A673 (cell line): ENCODE measurements at places on chromosomes 7 and 10.

DNA sequence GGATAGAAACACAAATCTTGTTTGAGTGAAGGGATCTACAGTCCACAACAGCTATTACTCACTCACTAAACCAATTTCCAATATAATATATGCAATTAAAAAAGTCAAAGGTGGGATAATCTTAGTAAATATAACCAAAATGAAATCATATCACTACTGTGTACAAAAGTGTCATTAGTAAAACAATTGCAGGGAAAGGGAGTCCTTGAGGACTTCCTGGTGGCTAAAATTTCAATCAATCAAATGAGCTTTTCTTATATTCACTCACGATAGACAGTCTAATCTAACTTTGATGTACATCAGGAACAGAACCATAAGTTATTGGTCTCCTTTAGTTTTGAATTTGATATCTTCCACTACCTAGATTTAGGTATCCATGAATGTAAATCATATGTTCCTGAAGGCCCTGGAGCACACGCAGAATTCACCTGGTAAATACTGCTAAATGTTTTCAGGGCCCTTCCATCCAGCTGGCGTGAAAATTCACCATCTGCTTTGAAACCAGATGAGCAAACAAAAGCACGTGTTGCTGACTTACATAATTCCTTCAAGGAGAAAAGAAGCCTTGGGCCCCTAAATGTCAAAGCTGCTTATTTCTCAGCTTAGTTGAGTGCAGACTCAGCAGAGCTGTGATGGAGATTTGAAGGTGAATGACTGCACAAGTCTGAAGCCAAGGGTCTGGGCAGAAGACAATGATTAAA is 159.3 kb upstream of the TMEM196 start:
- no peak for DNase-seq

- peak; percentile 41 for DNase-seq
Observed at GRCh38 chr10:43121444-43121843, 16.8 kb upstream of the CSGALNACT2 start.

DNA sequence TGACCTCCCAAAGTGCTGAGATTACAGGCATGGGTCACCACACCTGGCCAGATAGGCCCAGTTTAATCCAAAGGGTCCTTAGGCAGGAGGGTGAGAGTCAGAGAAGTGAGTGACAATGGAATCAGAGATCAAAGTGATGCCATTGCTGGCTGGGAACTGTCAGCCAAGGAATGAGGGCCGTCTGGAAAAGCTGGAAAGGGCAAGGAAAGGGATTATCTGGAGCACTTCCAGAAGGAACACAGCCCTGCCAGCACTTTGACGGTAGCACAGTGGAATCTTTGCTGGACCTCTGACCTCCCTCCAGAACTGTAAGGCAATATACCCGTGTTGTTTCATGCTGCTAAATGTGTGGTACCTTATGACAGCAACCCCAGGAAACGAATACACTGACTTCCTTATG is 11.3 kb upstream of the TAS2R40 start:
- no peak for DNase-seq

GRCh38 chr10:13712476-13712836 is 125.7 kb downstream of the PRPF18 start:
- no peak for DNase-seq

DNA sequence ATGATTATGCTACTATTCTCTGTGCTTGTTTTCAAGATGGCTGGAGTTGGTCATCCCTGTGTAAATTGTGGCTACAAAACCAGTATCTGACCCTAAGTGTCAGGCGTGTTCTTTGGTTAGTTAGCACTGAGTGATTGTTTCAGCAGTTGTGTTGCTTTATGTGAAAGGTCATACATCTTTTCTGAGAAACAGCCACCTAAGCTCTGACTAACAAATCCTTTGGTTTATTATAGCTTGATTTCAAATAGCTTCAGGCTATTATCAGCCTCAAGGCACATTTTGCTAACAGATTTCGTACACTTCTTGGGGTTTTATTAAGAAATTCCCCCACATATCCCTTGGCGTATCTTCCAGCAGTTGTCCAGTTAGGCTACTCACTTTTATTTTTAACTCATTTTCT is 4.8 kb upstream of the ADRB1 start:
- DNase-seq: no peak

DNA sequence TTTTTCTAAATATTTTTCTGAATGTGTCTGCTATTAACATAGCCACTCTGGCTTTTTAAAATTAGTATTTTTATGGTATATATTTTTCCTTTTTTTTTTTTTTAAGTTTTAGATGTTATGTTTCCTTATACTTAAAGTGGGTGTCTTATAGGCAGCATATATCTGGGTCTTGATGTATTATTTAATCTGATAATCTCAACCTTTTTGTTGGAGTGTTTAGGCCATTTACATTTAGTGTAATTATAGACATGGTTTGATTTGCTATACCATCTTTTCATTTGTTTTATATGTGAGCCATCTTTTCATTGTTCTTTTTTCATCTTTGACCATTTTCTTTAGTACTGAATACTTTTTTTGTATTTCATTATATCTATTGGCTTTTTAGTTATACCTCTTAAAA is 45.0 kb downstream of the TRUB1 start:
- no peak for DNase-seq

GRCh38 chr10:5589011-5589660 is 64.4 kb downstream of the CALML3 start:
- no peak for DNase-seq

- peak; percentile 78 for DNase-seq
Observed at GRCh38 chr10:68301790-68302502, 29.9 kb upstream of the HNRNPH3 start.
